Non-pigmented ciliary epithelial cell (primary cell): ENCODE measurements at places on chromosomes 2 and 18.

GRCh38 chr2:240478346-240479110 is 43.1 kb downstream of the GPC1 start:
- DNase-seq: no peak

DNA sequence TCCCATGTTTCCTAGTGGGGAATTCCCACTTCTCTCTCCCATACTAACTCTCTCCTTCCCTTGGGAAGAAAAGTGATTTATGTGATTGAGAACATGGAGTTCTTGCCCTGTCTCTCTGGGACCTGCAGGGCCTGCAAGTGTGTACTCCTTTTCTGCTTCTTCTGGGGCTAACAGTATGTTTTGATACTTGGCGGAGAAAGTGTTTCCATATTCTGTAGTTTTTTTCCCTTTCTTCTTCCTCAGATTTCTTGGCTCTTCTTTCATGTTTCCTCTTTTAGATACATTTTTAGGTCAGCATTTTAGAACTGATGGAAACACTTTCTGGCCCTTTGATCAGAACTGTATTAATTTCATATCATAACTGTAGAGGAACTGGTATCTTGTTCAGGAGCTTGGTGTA is 352.2 kb downstream of the DLGAP1 start:
- DNase-seq: no peak

GRCh38 chr2:212619954-212620353 is 81.4 kb upstream of the ERBB4 start:
- no peak for DNase-seq

DNA sequence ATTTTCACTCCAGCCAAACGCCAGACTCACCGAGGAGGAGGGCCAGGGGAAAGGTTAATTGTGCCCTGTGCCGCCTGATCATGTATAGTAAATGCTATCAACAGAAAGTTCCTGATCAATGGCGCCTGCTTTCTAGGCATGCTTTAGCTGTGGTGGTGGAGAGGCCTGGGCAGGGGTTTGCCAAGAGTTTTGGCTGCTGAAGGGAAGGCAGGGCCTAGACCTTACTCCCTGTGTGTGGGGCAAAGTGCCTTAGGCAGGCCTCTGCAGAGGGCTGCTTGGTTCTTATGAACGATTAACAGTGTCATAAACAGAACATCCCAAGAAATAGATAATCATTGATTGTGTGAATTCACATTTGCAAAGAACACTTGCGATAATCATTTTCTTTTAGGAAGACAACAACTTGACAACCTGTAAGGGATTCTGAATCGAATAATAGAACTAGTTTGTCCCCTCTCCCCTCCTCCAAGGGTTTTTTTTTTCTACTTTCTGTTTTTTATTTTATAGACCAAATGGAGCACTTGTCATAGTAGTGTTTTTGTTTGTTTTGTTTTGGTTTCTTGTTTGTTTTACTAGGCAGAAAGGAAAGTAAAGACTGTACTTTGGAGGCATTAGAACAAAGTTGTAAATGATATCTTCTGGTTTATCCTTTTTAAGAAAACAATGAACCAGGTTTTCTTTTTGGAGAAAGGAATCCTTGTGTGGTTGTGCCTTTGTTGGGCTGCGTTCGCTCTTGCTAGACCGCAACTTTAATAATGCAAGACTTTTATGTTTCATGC is 6.5 kb downstream of the TSHZ1 start:
- no peak for DNase-seq

DNA sequence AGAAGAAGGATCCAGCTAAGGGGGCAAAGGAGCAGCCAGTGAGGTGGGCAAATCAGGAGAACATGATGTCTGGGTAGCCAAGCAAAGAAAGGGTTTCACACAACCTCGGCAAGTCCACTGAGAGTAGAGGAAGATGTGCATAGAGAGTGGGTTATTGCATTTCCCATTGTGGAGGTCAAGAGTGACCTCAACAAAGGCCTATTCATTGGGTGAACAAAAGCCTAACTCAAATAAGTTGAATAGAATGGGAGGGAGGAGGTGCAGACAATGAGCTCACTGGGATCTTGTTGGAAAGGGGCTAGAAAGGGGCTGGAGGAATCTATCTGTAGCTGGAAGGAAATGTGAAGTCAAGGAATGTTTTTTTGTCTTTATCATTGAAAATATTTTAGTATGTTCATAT is 14.0 kb upstream of the PDCL3 start:
- no peak for DNase-seq

DNA sequence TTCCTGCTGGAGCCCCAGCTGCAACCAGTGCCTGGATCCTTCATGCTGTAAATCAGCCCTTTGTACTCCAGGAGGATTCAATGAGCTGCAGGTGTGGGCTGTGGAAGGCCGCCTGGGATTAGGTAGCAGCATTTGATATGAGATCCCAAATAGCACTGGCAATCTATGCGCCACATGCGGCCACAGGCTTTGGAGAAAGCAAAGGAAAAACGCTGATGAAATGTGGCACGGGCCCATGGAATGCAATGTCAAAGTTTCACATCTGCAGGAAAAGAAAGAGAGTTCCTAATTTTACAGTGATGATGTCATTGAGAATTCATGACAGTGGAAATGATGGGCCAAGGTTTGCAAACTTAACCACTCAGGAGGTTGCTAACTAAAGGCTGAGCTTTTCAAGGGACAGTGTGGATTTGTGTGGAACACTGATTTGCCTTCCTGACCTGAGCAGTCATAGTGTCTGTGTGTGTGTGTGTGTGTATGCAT is 216.4 kb upstream of the OSR1 start:
- DNase-seq: peak; percentile 43
